ENCODE measurements at places on chromosomes 6 and 20.

DNA sequence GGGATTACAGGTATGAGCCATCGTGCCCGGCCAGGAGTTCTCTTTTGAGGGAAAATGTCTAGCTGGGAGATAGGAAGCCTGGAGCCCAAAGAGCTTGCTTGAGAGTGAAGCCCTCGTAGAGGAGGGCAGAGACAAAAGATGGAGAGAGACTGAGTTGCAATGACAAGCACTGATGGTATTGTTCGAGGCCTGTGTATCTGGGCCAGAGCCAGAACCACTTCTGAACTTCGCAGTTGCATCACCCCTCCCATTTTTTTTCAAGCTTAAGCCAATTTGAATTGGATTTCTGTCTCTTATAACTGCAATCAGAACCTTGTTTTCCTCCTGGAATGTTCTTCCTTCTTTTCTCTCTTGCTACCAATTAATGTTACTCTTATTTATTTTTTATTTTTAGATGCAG is 83.1 kb downstream of the KCNB1 start:
- no peak for ATAC-seq

DNA sequence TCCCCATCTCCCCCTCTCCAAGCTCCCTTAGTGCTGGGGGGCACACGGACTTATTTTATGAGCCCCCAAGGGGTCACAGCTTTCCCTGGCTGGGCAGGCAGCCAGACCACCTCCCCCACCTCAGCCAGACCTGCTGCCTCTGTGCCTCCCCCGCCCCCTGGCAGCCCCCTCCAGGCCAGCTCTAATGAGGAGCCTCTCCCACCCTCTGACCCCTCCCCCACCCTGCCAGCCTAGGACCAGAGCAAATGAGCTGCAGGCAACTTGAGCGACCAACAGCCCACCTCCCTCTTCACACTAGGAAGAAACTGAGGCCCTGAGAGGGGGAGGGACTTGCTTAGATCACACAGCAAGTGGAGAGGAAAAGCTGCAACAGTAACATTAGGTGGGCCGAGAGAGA is 1.9 kb downstream of the GDF5 start:
- no peak for ATAC-seq

DNA sequence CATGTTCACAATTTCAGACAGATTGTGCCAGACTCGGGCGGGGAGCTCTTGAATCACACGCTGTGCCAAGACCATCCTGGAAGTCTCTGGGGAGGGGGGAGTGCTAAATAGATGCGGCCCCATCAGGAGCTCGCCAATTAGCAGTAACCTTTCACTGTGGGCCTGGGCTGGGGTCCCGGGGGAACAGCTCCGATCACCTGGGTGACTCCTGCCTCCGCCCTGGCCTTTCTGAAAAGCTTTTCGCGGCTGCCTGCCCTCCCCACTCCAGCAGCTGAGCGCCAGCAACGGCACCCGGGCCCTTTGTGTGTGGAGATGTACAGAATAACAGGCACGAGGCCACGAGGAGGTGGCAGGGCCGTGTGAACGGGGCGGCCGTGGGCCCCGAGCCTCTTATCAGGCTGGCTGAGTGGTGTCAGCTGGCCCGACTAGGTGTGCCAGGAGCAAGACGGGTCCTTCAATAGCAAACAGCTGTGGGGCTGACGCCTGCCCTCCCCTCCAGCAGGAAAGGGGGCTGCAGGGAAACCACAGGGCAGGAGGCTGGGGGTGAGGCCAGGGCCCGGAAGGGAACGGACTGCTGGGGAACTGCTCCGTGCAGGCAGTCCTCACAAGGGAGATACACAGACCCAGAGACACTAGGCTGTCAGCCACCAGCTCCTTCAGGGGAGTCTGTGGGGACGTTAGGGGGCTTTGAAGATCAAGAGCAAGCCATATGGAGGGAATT is 56.8 kb downstream of the NOL4L start:
- ATAC-seq = no peak

GRCh38 chr6:134437376-134437775 is 119.5 kb upstream of the SGK1 start:
- ATAC-seq = peak; percentile 45

GRCh38 chr20:50548396-50548795 is 38.2 kb downstream of the PTPN1 start:
- ATAC-seq = peak; percentile 37

GRCh38 chr6:33166811-33167210 is 25.5 kb downstream of the COL11A2 start:
- no peak for ATAC-seq

- peak; percentile 29 for ATAC-seq
These were observed at the start of gene RIPOR3 for GRCh38 chr20:50690650-50691572. TSS of gene RIPOR3 (minus strand) at chr20:50691542. CDS start at chr20:50691128, 414 bp downstream.

- ATAC-seq = no peak
These were observed 16.2 kb downstream of the FRS3 start for GRCh38 chr6:41763470-41763869.

DNA sequence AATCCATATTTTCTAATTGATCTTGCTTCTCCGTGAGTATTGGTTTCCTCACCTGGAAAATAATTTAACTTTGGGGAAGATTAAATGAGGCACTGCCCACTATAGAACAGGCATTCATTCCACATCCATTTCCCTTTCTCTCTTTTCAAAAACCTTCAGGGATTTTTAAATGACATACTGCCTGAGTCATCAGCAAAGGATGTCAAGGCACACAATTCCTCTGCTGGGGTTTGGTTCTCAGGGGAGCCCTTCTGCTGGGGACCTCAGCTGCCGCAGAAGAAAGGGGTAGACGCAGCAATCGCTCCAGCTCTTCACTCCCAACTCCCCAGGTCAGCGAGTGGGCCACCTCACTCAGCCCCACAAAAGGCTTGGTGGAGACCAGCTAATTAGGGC is 90.7 kb upstream of the BACH2 start:
- no peak for ATAC-seq

All from esophagus mucosa (tissue), 1 donor.